ENCODE measurements at places on chromosomes 5 and 9.
A peak's percentile ranks its signal among the peaks of the same experiment; 100 is the strongest.

DNA sequence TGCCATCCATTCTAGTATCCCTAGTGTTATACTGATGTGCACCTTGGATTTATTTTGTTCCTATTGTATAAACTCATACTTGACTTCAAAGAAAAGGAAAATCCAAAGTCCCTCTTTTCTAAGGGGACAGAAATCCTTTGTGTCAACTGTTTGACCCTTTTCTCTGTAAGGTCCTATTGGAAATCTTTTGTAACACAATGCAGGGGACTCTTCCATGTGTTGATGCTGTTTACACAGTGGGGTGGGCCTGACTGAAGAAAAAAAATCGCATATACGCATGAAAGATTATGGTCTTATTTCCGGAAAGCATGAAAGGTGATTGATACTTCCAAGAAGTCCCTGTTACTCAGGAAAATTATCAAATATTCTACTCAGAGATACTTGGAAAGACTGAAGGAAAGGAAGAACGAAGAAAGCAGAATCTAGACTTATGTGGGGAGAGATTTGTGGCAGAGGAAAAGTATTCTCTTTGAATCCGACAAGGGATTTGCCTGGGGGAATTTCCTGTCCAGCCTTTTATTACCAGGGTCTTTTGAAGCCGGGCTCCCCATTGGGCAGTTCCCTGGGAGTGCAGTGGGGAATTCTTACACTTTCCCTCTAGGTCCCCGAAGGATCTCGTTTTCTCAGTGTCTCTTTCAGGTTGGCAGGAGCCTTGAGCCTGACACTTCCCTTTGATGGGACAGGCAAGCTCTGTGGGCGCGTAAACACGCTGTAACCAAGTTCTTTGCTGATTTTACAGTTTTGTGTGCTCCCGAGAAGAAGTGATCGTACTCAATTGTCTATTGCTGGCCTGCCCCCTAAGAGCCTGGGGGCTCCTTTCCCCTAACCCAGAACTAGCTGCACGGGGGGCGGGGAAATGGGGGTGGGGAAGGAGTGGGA, 779 bp upstream of the VCAN start:
- no peak for DNase-seq

GRCh38 chr5:158988987-158989730, 110.6 kb downstream of the EBF1 start:
- DNase-seq, result no peak

DNA sequence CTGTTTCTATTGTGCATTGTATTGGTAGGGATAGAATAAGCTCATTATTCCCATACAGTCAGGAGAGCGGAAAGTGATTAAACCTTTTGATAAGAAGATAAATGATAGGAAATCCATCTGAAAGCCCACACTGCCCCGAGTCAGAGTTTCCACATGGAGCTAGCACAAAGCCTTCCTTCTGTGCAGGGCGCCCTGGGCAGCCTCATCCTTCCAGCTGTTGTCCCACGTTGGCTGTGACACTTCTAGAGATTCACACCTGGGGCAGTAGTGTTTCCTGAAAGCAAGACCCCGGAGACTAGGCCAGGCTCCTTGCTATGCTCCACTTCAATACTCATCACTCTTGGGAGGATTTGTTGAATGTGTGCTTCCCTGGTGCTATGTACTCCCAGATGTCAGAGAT, 172.4 kb downstream of the SEMA6A start:
- no peak for DNase-seq

DNA sequence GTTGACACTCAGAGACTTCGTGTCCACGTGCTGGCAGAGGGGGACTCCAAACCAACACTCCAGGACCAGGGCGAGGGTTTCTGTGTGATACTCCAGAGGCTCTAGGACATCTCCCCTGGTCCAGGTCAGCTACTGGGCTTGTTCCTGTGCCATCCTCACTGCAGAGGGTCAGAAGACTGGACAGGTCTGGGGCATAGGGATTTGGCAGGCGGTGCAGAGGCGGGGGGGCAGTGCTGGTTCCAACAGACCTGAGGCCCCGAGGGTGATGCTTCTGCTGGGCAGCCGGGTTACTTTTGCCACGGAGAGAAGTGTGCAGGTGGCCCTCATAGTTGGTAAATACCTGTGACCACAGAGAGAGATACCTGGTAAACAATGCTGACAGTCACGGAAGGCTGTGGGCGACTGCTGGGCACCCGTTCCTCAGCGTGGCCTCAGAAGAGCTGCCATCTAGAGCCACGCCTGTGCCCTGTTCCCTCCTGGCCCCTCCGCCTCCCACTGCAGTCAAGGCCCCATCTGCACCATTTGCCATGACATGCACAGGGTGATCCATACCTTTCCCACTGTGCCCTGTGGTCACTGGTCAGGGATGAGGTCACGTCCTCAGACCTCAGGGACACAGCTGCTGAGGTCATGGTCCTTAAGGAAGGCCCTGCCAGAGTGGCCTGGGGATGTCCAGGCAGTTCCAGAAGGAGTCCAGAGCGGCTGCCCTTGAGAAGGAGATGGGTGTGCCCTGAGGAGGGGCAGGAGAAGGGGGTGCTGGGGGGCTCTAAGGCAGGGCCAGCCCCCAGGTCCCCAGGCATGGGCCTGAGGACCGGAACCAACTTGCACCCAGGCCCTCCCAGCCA, 30.0 kb downstream of the TRIP13 start:
- DNase-seq, result no peak

- DNase-seq, result no peak
Measured at GRCh38 chr5:68292316-68292715, 76.8 kb downstream of the PIK3R1 start.

DNA sequence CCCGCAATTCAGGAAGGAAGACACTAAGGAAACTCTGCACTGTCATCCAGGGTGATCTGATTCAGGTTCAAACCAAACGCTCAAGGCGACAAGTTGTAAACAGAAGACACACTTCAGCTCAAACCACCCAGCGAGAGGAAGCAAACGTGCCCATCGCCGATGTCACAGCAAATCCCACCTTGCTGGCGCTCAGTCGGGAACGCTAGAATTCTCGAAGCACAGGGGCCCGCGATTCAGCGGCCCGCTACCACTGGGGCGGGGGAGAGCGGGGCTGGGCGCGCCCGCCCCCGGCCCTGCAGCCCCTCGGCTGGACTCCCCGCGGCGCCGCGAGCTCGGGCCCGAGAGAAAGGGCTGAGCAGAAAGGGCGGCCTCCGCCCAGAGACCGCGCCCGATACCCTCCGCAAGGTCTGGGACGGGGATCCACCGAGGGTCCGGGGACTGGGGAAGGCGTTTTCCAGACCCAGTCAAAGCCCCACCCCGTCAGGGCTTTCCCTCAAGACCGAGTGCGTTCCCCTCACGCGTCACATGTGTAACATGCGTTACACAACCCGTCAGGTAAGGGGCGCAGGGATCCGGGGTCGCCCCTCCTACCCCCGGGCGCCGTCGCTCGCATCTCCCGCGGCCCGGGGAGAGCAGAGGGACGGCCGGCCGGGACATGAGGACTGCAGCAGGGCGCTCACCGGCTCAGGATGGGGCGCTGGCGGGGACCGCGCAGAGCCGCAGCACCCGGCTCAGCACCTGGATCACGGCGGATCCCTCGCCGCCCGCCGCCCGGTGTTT, 469 bp downstream of the AGTPBP1 start:
- DNase-seq, result peak; percentile 61

- DNase-seq, result no peak
Measured at GRCh38 chr9:72601615-72602014, 80.2 kb downstream of the TMC1 start.

- no peak for DNase-seq
Measured at GRCh38 chr5:170896779-170897178, 35.0 kb downstream of the RANBP17 start.

DNA sequence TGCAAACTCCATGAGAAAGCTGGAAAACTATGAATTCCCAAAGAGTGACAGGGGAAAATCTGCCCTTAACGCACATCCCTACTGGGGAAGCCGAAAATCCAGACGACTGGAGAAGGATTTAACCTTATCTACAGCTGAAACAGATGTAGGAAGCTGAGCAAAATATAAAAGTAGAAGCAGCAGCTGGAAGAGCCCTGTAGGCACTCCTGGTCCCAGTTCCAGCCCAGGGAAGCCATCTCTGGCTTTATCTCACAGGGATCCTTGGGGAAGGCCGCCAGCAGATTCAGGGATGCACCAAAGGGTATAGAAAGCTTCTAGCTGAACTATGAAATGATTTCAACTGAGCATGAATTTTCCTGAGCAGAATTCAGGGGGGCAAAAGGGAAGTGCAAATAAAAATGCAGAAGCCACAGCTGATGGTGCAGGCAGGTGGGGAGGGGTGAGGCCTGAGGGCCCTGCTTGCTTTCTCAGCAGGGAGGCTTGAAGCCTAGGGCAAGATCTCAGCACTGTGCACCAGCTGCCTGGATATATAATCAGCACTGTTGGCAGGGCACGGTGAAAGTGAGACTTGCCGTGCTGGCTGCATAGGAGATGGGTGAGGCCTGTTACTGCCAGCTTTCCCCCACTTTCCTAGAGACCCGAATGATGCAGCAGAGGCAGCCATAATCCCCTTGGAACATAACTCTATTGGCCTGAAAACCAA, 2019.5 kb upstream of the NUDT12 start:
- no peak for DNase-seq

- DNase-seq, result no peak
Measured at GRCh38 chr9:104745852-104746251, 1.6 kb upstream of the NIPSNAP3A start.

- DNase-seq, result no peak
Measured at GRCh38 chr5:13574574-13574973, 369.9 kb downstream of the DNAH5 start.

GRCh38 chr9:129390541-129390940, 212.5 kb upstream of the IER5L start:
- no peak for DNase-seq

GRCh38 chr5:124990723-124991122, 244.3 kb upstream of the ZNF608 start:
- no peak for DNase-seq

- DNase-seq, result no peak
Measured at GRCh38 chr9:133959171-133959570, 33.0 kb downstream of the VAV2 start.

GRCh38 chr9:2026220-2026997, 11.3 kb downstream of the SMARCA2 start:
- peak; percentile 46 for DNase-seq

GRCh38 chr5:74772359-74772758, 5.3 kb downstream of the NSA2 start:
- no peak for DNase-seq

DNA sequence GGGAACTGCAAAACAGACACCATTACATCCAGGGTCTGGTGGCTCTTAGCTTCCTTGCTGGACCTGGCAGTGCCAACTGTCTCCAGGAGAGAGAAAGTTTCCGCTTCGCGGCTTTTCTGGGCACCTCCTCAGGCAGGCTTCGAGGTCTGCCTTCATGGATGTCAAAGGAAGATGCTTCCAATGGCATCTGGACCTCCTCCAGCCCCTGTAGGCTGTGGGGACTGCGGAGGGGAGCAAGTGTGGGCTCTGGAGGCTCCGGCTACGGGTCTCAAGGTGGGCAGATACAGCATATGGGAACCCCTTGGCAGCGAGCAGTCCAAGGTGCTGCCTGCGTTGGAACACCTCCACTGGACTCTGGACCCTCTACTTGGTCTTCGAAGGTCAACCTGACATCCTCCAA, 6.0 kb downstream of the C9orf50 start:
- no peak for DNase-seq

Measured in CD4-positive, alpha-beta T cell treated with Interleukin-15 for 4 hours (primary cell).